ENCODE measurements at places on chromosomes 1 and 21.

DNA sequence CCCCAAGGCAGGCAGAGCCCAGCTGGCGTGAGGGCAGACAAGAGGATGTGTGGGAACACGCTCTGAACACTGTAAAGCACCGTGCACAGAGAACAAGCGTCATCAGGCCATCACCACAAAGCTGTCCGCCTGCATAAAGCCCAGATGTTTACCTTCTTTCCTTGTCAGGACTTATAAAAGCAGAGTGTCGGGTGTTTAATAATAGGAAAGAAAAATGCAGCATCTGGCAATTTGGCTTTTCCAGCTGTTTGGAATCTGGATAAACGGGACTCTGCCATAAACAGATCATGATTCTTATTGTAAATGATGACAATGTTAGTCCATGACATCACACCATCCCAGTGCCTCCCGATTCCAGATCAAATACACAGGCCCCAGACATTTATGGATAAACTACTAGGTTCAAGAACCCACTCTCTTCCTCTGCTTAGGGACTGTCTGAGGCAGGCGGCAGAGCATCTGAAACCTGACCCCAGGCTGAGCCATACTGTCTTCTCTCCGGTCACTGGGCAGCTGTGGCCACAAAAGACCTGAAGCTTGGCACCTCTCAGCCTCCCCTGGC, 4.2 kb downstream of the GLIS1 start:
- H3K27me3 ChIP-seq = peaks cover 31% of the 10 kb centered on the region
- no peak for DNase-seq
- H3K27ac ChIP-seq = no peak overlapping the region
- H3K4me1 ChIP-seq = peaks cover 22% of the 10 kb centered on the region

DNA sequence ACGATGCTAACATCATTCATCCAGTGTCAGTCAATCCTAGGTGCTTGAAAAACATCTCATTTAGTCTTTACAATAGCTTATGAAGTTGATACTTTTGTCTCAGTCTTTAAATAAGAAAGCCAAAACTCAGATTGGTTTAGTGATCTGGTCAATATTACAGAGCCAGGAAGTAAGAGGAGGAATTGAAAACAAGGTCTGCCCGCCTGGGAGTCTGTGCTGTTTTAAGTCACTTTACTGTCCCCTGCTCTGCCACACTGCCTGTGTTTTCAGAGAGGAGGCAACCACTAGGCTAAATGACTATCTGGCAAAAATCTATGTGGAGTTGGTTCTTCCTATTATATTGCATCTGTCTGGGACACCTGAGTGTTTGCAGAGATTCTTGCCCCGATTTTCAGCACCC, 62.3 kb downstream of the ST6GALNAC3 start:
- no peak for DNase-seq
- H3K27ac ChIP-seq = no peak overlapping the region
- no peak overlapping the region for H3K4me3 ChIP-seq
- H3K4me1 ChIP-seq = peaks cover 4% of the 10 kb centered on the region

GRCh38 chr1:79929356-79929755, 922.8 kb upstream of the ADGRL4 start:
- no peak overlapping the region for H3K4me3 ChIP-seq
- no peaks in the 10 kb centered on the region for H3K4me1 ChIP-seq
- DNase-seq = no peak
- no peak overlapping the region for H3K27ac ChIP-seq
- H3K27me3 ChIP-seq = no peaks in the 10 kb centered on the region

- no peaks in the 10 kb centered on the region for H3K36me3 ChIP-seq
- peaks cover 17% of the 10 kb centered on the region for H3K4me1 ChIP-seq
- peaks cover 76% of the 10 kb centered on the region for H3K27me3 ChIP-seq
- no peak overlapping the region for H3K27ac ChIP-seq
- DNase-seq = no peak
Measured at GRCh38 chr1:44423591-44424537, 18.8 kb downstream of the RNF220 start.

DNA sequence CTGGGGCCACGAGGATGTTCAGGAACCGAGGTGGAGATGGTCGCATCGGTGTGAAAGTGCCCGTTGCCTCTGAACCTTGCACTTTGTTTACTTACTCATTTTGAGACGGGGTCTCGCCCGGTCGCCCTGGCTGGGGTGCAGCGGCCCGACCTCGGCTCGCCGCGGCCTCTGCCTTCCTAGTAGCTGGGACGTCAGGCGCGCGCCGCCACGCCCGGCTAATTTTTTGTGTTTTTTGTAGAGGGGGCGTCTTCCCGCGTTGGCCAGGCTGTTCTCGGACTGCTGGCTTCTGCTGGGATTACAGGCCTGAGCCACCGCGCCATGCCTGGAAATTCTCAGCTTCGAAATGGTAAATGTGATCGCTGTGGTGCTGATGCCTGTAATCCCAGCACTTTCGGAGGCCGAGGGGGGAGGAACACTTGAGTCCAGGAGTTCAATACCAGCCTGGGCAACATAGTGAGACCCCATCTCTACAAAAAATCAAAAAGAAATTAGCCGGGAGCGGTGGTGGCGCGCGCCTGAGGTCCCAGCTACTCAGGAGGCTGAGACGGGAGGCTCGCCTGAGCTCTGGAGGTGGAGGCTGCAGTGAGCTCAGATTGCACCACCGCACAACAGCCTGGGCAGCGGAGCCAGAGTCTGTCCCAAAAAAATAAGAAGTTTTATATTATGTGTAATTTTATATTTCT, 684 bp upstream of the MRPL20 start:
- no peak for DNase-seq
- H3K4me1 ChIP-seq = peaks cover 30% of the 10 kb centered on the region
- peaks cover 31% of the 10 kb centered on the region for H3K36me3 ChIP-seq
- no peaks in the 10 kb centered on the region for H3K27me3 ChIP-seq

DNA sequence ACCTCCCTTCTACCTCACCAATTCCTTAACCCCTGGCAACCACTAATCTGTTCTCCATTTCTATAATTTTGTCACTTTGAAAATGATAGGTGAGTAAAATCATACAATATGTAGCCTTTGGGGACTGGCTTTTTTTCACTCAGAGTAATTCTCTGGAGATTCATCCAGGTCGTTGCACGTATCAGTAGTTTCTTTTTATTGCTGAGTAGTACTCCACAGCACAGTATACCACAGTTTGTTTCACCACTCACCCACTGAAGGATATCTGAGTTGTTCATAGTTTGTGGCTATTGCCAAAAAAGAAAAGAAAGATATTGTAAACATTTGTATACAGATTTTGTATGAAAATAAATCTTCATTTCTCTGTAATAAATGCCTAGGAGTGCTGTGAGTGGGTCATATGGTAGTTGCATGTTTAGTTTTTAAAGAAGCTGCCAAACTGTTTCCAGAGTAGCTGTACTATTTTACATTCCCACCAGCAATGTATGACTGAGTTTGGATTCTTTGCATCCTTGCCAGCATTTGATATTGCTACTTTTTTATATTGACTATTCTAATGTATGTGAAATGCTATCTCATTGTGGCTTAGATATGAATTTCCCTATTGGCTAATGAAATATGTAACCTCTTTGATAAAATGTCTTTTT, 3.7 kb downstream of the CHD1L start:
- DNase-seq = no peak
- no peaks in the 10 kb centered on the region for H3K36me3 ChIP-seq
- H3K27me3 ChIP-seq = no peaks in the 10 kb centered on the region
- no peak overlapping the region for H3K4me3 ChIP-seq
- peaks cover 28% of the 10 kb centered on the region for H3K4me1 ChIP-seq
- H3K27ac ChIP-seq = no peak overlapping the region

DNA sequence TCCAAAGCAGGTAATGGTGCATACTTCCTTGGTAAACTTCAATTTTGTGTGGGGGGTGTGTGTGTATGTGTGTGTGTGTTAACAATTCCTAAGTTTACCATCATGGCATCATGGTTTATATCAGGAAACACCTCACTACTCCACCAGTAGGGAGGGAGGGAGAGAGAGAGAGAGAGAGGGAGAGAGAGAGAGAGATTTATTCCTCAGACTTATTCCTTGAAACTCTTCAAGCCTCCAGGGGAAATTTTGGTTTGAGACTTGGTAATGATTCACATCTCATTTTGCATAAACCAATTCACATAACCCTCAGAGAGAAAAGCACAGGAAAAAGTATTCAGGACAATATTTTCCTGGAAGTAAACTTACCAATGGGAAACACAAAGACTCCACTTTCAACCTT, 115.0 kb downstream of the TTLL7 start:
- no peak for DNase-seq
- H3K36me3 ChIP-seq = no peaks in the 10 kb centered on the region
- no peaks in the 10 kb centered on the region for H3K27me3 ChIP-seq
- H3K4me3 ChIP-seq = no peak overlapping the region
- H3K27ac ChIP-seq = no peak overlapping the region
- H3K4me1 ChIP-seq = no peaks in the 10 kb centered on the region

- peaks cover 38% of the 10 kb centered on the region for H3K36me3 ChIP-seq
- peak; percentile 11 for DNase-seq
- no peaks in the 10 kb centered on the region for H3K27me3 ChIP-seq
- H3K4me3 ChIP-seq = no peak overlapping the region
Measured at GRCh38 chr1:201149400-201149799, 4.9 kb downstream of the TMEM9 start.

- no peaks in the 10 kb centered on the region for H3K36me3 ChIP-seq
- no peak overlapping the region for H3K4me3 ChIP-seq
- H3K4me1 ChIP-seq = no peaks in the 10 kb centered on the region
- DNase-seq = no peak
- H3K27me3 ChIP-seq = no peaks in the 10 kb centered on the region
- H3K27ac ChIP-seq = no peak overlapping the region
Measured at GRCh38 chr1:85024736-85025135, 23.6 kb downstream of the MCOLN3 start.

DNA sequence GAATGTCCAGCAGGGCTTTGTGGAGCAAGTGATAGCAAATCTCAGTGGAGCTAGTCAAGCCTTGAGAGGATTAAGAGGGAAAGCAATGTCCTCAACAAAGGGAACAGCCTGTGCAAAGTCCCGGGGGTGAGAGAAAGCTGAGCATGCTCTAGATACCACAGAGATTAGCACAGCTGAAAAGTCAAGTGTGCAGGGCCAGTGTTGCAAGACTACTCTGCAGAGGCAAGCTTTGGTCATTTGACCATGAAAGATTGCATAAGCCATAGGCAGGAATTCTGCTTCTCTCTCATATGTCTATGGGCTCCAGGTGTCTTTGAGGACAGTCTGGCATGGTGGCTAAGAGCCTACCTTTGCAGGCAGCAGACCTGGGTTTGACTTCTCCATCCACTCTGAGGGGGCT, 181.0 kb upstream of the JUN start:
- no peaks in the 10 kb centered on the region for H3K36me3 ChIP-seq
- no peak for DNase-seq
- no peak overlapping the region for H3K27ac ChIP-seq
- peaks cover 16% of the 10 kb centered on the region for H3K4me1 ChIP-seq
- H3K4me3 ChIP-seq = no peak overlapping the region

- no peaks in the 10 kb centered on the region for H3K27me3 ChIP-seq
- peaks cover 28% of the 10 kb centered on the region for H3K4me1 ChIP-seq
- DNase-seq = no peak
- H3K36me3 ChIP-seq = no peaks in the 10 kb centered on the region
Measured at GRCh38 chr1:64497088-64497883, 27.4 kb downstream of the CACHD1 start.

DNA sequence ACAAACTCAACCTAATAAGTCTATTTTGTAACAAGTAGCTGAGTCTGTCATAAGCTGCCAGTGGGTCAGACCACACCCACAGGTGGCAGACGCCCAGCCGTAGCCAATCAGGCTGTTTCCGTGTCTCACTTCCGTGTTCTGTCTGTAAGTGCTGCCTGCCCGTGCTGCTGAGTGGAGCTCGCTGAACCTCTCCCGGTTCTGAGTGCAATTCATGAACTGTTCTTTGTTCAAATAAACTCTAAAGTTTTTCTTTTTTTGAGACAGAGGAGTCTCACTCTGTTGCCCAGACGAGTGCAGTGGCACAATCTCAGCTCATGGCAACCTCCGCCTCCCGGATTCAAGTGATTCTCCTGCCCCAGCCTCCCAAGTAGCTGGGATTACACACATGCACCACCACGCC, 25.1 kb downstream of the POFUT2 start:
- H3K27ac ChIP-seq = no peak overlapping the region
- H3K27me3 ChIP-seq = peaks cover 17% of the 10 kb centered on the region
- peaks cover 48% of the 10 kb centered on the region for H3K36me3 ChIP-seq
- DNase-seq = peak; percentile 60
- H3K4me3 ChIP-seq = no peak overlapping the region

DNA sequence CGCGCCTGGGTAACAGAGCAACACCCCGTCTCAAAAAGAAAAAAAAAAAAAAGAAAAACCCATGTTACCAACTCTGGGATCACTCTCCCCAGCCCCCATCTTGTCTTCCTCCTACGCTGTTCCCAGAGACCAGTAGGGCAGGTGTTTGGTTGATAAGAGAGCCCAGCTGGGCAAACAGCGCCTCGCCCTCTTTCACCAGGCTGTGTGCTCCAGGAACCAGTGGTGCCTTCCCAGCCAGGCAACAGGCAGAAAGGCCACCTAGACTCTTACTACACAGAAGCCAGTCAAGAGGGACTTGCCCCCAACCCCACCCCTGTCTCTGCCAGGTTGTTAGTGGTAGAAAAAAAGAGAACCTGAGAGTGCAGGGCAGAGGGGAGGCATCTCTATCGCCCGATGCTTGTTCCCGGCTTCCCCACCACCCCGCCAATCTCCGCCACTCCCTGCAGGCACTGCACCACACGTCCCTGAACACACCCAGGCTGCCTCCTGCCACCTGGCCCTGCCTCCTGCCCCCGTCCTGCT, 14.0 kb upstream of the CTRC start:
- DNase-seq = no peak
- peaks cover 37% of the 10 kb centered on the region for H3K4me1 ChIP-seq
- H3K4me3 ChIP-seq = no peak overlapping the region
- H3K27ac ChIP-seq = no peak overlapping the region
- no peaks in the 10 kb centered on the region for H3K27me3 ChIP-seq

GRCh38 chr1:213281640-213282301, 230.7 kb downstream of the RPS6KC1 start:
- no peak overlapping the region for H3K4me3 ChIP-seq
- no peak overlapping the region for H3K27ac ChIP-seq
- no peaks in the 10 kb centered on the region for H3K36me3 ChIP-seq
- DNase-seq = no peak

DNA sequence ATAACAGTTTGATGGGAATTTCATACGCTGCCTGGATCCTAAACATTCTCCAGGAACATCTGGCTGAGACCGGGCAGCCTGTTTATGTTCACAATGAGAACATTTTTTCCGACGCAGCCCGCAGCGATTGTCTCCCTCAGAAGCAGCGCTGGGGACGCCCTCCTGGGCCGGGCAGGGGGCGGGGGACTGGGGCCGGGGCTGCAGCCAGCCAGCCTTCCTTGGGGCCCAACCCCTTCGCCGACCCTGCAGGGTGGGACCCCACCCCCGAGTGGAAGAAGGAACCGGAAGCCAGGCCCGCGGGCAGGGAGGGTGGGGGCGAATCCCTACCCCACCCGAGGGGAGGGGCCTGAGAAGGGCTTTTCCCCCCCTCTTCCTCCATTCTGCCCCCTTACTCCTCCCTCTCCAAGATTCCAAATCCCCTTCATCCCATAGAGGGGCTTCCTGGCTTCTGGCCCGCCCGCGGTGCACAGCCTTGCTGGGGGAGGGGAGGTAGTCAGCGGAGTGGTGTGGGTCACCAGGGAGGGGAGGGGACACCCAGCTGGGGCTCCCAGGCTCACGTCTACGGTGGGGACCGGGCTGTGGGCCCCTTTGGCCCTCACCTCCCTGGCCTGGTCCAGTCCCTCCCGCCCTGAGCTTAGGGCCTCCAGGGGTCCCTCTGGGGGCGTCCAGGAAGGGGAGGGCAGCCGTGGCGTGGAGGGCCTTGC, 60.6 kb downstream of the WNT9A start:
- H3K36me3 ChIP-seq = no peaks in the 10 kb centered on the region
- peak overlapping the region; percentile 82 for H3K27ac ChIP-seq

GRCh38 chr1:87812871-87813577, 484.3 kb downstream of the LMO4 start:
- DNase-seq = no peak
- no peaks in the 10 kb centered on the region for H3K27me3 ChIP-seq
- H3K27ac ChIP-seq = no peak overlapping the region
- no peaks in the 10 kb centered on the region for H3K4me1 ChIP-seq

All from suprapubic skin (tissue), 4 donors.